ENCODE measurements at places on chromosomes 16 and 17. TPM values are rescaled to one million over a fixed set of nuclear protein-coding genes. Genes with fewer than 3 reads are reported as not detected.

Gene KRT9
- not detected for total RNA-seq

Gene C1QTNF8
- total RNA-seq, result not detected

Gene HEATR3
- total RNA-seq, result 31.7 TPM

Gene MIS12
- 36.1 TPM for total RNA-seq

Gene CLEC19A
- not detected for total RNA-seq

Gene CSH2
- total RNA-seq, result not detected

Gene KRT28
- not detected for total RNA-seq

Gene MYH1
- total RNA-seq, result not detected

Gene HOXB7
- total RNA-seq, result 0.91 TPM

Gene UNC45B
- total RNA-seq, result not detected

Gene FOXJ1
- 9.1 TPM for total RNA-seq

Gene TBC1D3C
- total RNA-seq, result not detected

Measured in activated CD8-positive, alpha-beta T cell treated with anti-CD3 and anti-CD28 coated beads, Interleukin-2, amount 10 ng/mL, durations not matched to agents 7 days and 5 days (primary cell).